Activated naive CD8-positive, alpha-beta T cell treated with anti-CD3 and anti-CD28 coated beads, Interleukin-2, amount 50 U/mL, for 24 hours (primary cell): ENCODE measurements at places on chromosomes 7 and 10.

GRCh38 chr7:139594911-139595476 lies 71.5 kb downstream of the CLEC2L start:
- no peak overlapping the region for H3K27ac ChIP-seq
- H3K4me1 ChIP-seq: no peaks in the 10 kb centered on the region
- no peak for DNase-seq
- peaks cover 17% of the 10 kb centered on the region for H3K36me3 ChIP-seq

DNA sequence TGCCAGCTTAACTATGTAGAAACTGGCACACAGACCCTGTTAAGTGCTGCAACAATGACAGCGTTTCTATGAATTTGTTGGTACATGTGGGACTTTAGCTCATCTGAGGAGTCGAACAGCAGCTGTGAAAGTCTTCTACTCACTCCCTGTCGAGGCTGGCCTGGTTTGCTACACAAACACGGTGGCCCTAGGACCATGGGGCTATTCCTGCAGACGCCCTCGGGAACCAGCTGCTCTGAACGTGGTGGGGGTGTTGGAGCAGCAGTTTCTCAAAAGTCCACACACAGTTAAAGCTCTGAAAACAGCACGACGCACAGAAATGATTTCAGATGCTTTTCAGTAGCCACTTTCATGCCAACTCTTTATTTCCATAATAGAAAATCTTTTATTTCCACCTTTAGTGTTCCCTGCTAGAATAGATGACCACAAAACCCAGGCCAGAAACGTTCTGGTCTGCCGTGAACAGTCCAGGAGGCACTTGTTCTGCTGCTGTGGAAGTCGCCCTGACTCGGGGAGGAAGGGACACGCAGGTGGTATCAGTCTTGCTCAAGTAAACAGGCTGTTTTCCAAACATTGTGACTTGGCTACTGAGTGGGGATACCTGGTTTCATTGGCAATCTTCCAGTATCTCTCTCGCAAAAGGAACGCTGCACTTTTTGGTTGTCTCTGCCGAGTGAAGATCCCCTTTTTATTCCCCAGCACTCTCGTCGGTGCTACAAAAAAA lies 21.5 kb downstream of the GUSB start:
- DNase-seq: no peak
- no peak overlapping the region for H3K27ac ChIP-seq
- H3K4me1 ChIP-seq: no peaks in the 10 kb centered on the region
- no peaks in the 10 kb centered on the region for H3K27me3 ChIP-seq

- DNase-seq: peak; percentile 1
- no peak overlapping the region for H3K27ac ChIP-seq
- peaks cover 54% of the 10 kb centered on the region for H3K27me3 ChIP-seq
- peaks cover 6% of the 10 kb centered on the region for H3K4me1 ChIP-seq
- peak overlapping the region; percentile 34 for H3K4me3 ChIP-seq
- no peaks in the 10 kb centered on the region for H3K36me3 ChIP-seq
These were observed 490 bp downstream of the CADPS2 start for GRCh38 chr7:122885583-122886356.

DNA sequence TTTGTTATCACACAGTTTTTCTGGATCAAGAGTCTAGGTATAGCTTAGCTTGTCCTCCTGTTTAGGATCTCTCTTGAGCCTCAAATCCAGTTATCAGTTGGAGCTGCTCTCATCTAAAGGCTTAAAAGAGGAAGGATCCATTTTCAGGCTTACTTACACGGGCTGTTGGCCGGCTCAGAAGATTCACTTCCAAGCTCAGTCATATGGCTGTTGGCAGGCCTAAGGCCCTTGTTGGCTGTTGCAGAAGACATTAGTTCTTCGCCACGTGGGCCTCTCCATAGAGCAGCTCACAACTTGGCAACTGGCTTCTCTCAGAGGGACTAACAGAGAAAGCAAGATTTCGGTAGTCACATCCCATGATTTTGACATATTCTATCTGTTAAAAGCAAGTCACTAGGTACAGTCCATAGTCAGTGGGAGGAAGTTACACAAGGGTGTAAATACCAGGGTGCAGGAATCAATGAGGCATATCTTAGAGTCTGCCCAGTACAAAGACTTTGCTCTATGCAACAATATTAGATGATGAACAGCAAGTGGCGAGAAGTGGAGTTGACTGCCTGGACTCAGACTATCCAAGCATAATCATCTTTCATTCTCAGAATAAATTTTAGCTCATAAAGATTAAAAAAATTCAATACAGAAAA lies 280.1 kb upstream of the MBL2 start:
- no peak overlapping the region for H3K4me3 ChIP-seq
- no peaks in the 10 kb centered on the region for H3K4me1 ChIP-seq
- no peaks in the 10 kb centered on the region for H3K36me3 ChIP-seq
- no peaks in the 10 kb centered on the region for H3K27me3 ChIP-seq
- DNase-seq: no peak

DNA sequence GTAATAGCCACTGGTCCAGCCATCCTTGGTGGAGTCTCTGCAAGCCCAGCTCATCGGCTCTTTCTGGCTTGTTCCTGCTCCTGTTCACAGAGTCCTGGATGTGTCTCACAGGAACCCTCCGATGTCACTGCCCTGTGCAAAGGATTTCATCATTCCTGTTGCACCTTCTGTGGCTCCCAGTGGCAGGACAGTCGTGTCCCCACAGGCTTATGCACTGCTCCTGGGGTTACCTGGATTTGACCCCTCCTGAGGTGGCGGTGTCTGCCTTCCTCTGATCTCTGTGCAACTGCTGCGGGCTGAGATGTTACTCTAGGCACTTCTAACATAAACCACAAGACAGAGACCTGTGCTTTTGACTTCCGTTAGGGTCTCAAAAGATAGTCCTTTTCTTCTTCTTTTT lies 30.6 kb downstream of the APBB1IP start:
- H3K36me3 ChIP-seq: peaks cover 42% of the 10 kb centered on the region
- H3K4me1 ChIP-seq: peaks cover 94% of the 10 kb centered on the region
- H3K27ac ChIP-seq: peak overlapping the region; percentile 82
- no peak for DNase-seq

- no peaks in the 10 kb centered on the region for H3K36me3 ChIP-seq
- H3K4me1 ChIP-seq: peaks cover 31% of the 10 kb centered on the region
- H3K27ac ChIP-seq: no peak overlapping the region
- no peaks in the 10 kb centered on the region for H3K27me3 ChIP-seq
- H3K4me3 ChIP-seq: no peak overlapping the region
- DNase-seq: no peak
These were observed 44.9 kb downstream of the FAS start for GRCh38 chr10:89035461-89035860.

DNA sequence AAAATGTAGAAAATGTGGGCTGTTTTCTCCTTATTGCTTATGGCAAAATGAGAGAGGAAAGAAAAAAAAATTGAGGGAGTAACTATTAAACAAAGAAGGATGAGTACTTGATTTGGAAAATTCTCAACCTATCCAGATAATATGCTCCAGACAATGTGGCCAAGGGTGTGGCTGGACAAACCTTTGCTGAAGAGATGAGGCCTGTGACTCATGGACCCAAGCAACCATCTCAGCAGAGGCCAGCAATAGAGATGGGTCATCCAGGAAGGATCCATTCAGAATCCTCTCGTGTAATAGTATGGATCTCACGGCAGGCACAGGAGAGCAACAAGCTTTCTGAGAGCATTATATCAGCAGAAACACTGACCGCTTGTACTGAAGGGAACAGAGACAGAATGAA lies 120.3 kb upstream of the CELF2 start:
- H3K27ac ChIP-seq: no peak overlapping the region
- no peaks in the 10 kb centered on the region for H3K4me1 ChIP-seq
- DNase-seq: no peak
- H3K4me3 ChIP-seq: no peak overlapping the region

DNA sequence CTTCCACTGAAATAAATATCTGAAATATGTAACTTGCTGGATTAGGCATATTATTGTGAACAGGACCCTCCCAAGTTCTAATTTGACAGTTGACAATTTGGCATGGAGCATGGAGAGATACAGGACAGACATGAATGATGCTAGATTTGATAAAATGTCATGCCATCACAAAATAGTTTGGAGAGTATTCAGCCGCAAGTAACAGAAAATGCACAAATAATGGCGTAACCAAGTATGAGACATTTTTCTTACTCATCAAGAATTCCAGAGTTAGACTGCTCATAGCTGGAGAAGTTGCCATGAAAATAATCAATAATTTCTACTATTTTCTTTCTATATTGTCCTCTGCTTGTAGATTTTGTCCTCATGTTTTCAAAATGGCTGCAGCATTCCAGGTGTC lies 45.5 kb upstream of the GPAM start:
- peaks cover 3% of the 10 kb centered on the region for H3K27me3 ChIP-seq
- no peak overlapping the region for H3K4me3 ChIP-seq
- no peak overlapping the region for H3K27ac ChIP-seq
- DNase-seq: no peak

DNA sequence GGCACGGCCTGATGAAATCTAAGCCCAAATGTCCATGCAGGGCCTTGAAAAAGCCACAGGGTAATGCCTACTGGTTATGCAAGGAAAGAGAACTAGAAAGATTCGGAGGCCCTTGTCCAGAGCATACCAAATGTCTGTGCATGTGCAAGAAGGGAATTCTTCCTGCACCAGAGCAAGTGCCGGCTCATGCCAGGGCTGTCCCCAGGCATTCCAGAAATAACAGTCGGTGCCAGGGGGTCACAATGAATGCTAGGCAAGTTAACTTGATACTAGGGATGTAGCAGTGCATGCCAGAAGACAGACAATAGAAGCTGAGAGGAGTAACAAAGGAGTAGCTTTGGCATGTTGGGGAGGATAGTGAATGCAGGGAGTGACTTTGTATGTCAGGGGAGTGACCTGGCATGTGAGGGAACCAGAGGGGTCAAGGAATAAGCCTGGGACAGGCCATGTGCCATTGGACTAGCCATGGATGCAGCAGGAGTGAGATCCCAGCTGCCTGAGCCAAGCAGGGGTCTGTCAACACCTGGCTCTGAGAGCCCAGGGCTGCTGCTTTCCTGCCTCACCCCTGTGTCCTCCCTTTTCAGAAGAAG lies 119.5 kb upstream of the UNC5B start:
- peaks cover 20% of the 10 kb centered on the region for H3K4me1 ChIP-seq
- H3K27ac ChIP-seq: no peak overlapping the region
- no peak for DNase-seq
- H3K27me3 ChIP-seq: peaks cover 28% of the 10 kb centered on the region
- no peaks in the 10 kb centered on the region for H3K36me3 ChIP-seq

DNA sequence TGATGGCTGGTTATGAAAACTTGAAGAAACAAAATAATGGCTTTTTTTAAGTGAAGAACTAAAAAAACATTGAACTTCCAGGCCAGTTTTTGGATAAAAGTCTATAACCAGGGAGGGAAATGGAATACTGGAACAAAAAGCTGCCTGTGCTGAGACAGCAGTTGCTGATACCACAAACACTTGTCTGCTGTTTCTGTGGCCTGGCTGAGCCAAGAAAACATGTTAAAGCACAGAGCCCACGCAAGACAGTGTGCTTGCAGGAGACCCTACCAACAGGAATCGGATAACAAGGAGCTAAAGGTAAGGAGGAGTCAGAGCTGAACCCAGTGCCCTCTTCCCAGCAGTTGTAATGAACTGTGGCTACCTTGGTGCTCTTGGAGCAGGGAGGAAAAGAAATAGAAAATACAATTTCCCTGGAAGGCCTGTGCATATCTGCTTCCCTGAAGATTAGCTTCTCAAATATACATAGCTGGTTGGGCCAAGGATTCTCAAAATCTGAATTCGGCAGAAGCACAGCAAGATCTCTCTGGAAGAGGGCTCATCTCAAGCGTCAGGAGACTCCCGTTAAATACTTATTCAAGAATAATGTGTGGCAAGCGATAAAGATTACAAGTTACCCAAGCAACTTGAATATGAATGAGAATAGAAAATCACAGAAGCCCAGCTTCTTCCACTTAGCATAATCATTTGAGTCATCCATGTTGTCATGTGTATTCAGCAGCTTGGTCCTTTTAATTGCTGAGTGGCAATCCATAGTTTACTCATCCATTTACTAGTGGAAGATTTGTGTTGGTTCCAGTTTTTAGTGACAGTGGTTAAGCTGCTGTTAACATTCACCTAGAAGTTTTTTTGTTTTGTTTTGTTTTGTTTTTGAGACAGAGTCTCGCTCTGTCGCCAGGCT lies 87.6 kb downstream of the NOD1 start:
- no peak overlapping the region for H3K4me3 ChIP-seq
- no peaks in the 10 kb centered on the region for H3K4me1 ChIP-seq
- H3K27ac ChIP-seq: no peak overlapping the region
- H3K27me3 ChIP-seq: no peaks in the 10 kb centered on the region
- H3K36me3 ChIP-seq: peaks cover 2% of the 10 kb centered on the region
